NCI-H2107 (cell line): ENCODE measurements at places on chromosomes 1 and 21.

GRCh38 chr21:24197132-24197643 is 1410.1 kb downstream of the MRPL39 start:
- no peak for DNase-seq

DNA sequence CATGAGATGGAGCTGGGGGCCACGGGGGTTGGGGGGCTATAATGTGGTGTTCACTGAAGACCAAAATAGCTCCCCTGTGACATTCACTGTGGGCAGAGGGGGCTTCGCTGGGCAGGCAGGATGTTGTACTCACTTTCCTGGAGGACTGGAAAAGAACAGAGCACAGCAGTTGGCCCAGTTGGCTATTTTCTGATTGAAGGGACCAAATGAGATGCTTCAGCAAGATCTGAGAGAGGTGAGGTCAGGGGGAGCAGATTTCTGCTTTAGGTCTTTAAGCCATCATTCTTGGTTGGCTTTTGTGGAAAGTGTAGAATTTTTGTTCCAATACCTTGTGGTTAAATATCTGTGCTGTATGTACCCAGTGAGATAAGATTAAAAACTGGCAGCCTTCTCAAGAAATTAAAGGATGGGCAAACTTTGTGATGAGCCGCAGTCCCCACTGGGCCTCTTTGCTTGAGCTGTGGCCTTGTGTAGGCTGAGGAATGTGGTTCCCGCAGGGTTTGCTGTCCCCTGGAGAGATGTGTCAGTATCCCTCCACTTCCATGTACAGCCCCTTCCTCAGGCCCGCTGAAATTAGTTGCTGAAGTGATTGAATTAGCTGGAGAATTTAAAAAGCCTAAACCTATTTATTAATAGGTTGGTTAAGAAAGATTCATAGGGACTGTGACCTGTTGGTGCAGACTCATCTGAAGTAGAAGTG is 80.7 kb downstream of the ATP5PO start:
- DNase-seq: no peak

DNA sequence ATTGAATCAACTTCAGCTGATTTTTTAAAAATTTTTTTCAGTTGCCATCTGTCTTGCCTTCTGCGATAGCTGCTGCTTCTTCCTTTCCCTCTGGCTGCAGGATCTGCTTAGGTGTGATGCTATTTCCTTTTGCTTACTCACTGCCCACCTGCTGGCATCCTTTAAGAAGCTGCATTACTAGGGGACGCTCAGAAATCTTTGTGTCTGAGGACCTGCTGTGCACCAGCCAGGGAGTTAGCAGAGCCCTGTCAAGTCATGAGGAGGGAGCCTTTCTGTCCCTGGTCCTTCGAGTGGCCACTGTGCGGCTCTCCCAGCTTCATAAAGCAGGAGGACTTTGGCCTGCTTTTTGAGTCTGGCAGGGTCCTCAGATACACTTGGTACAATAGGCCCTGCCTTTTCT is 327.8 kb downstream of the USH2A start:
- no peak for DNase-seq

DNA sequence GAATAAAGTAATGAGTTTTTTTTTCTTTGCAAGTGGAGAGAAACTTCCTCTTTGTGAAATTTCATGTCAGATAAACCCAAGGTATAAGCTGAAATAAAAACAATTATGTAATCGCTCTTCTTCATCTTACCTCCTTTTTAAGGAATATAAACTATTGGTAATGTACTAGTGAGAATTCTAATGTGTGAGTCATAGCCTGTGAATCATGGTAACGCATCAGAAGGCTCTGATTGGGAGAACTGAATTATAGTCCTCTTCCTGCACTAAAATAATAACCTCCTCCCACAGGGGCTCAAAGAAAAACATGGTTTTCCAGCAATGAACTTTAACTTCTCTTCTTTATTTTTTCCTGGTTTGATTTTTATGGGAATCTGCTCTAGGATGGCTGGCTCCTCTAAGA is 57.1 kb upstream of the COX20 start:
- no peak for DNase-seq

DNA sequence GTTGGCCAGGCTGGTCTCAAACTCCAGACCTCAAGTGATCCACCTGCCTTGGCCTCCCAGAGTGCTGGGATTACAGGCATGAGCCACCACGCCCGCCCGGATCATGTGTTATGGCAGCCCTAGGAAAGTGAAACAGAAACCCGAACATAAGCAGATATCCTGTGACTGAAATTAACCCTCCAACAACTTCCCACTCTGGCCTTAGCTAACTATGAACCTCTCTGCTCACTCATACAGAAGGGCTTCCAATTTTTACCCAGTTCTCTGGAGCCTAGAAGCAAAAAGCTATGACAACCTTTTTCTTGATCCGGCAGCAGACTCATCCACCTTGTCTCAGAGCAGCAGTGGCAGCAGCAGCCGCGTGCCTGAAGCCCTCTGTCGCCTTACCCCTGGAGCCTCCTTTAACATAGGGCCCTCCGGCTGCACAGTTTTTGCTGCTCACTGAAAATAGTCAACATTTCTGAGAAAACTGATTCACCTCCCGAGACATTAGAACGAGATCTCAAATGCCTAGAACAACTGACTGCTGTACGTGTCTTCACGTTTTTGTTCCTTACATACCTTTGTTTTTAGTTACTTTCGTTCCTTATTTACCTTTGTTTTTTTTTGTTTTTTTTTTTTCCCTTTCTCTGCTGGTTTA is 9.3 kb downstream of the CBR1 start:
- DNase-seq: no peak

- no peak for DNase-seq
These were observed 4.1 kb upstream of the LYPD8 start for GRCh38 chr1:248759644-248760043.

DNA sequence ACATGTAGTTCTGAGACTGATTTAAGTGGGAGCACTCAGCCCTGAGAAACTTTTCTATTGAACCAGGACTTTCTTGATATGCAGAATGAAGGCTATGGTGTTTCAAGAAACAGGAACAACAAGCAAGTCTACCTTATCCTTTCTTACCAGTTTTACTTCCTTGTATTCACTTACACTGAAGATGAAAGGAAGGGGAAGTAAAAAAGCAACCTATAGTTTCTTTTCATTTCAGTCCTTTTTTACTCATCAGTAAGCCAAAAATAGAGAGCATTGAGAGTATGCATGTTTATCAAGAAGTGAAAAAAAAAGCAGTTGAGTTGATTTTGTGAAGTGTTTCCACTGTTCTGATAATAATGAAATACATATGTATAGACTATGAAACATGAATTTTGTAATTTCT is 1010.3 kb downstream of the AMY1C start:
- no peak for DNase-seq

DNA sequence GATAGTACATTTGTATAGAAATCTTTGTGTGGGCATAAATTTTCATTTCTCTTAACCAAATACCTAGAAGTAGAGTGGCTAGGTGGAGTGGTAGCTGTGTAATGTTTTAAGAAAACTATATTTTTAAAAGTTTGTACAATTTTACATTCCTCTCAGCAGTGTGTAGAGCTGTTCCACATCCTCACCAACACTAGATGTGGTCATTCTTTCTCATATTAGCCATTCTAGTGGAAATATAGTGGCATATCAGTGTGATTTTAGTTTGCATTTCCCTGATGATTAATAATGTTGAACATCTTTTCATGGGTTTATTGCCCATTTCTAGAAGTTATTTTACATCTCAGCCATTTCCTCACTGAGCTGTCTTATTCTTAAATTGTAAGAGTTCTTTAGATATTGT is 65.5 kb downstream of the ITSN1 start:
- no peak for DNase-seq

DNA sequence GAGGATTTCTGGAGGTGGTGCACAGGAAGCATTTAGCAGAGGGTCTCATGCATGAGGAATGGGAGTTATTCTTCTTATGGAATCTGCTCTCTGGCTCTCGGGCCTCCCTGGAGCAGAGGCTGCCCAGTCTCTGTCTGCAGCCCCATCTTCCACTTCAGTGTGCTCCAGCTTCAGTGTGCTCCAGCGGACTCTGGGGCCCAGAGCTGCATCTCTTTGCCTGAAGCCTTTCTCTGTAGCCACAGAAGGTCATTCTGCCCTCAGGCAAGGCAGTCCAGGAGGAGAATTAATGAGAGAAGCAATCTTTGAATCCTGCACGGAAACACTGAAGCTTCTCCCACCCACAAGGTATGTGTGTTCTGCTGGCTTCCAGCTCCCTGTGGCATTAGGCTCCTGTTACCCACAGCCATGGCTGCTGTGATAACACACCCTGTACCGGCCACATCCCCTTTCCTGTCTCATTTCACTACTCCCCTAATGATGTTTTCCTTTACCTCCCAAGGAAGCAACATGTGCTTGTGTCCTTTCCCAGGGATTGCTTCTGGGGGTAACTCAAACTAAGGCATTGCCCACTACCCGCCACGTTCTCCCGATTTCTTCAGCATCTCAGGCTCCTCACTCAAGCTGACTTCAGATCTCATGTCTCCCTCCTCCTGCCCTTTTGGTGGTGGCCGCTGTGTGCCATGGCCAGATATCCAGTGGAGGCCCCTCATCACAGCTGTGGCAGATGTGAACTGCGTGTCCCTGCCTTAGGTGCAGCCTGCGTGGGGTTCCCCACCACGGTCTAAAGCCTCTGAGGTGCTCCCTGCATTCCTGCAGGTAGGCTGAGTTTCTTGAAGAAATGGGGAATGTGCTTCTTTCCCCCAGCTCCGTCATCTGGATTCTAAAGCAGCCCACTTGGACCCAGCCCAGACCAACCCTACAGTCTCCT is 181.2 kb upstream of the GALNT2 start:
- no peak for DNase-seq

DNA sequence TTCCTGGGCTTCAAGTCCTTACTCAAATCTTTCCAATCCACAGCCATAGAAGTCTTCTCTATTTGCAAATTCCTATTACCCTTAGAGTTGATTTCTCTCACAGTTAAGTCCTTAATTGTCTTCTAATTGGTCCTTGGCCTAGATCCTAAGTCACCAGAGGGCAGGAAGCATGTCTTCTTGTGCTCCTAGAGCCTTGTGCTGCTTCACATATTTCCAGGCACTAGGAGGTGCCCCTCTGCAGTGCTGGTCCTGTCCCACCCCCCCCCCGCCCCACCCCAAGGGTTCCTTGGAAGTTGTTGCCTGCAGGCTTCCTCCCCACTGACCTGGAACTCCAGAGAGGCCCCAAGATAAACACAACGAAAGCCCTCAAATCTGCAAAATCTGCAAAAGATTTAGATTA is 28.1 kb upstream of the TARBP1 start:
- DNase-seq: no peak

DNA sequence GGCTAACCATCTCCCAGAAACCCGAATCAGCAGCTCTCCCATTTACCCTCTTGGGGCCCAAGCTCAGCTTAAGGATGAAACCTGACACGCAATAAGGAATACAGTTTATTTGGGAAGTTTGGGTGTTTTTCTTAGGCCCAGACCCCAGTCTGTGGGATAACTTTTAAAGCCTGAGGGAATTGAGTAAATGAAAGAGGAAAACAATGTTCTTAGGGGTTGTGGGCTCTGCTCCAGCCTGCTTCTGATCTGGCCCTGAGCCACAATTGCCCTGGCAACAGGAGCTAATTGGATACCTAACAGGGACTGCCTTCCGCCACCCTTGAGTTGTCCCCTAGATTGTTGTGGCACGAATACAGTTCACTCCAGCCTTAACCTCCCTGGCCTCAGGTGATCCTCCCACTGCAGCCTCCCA is 20.1 kb downstream of the DYRK3 start:
- peak; percentile 31 for DNase-seq

DNA sequence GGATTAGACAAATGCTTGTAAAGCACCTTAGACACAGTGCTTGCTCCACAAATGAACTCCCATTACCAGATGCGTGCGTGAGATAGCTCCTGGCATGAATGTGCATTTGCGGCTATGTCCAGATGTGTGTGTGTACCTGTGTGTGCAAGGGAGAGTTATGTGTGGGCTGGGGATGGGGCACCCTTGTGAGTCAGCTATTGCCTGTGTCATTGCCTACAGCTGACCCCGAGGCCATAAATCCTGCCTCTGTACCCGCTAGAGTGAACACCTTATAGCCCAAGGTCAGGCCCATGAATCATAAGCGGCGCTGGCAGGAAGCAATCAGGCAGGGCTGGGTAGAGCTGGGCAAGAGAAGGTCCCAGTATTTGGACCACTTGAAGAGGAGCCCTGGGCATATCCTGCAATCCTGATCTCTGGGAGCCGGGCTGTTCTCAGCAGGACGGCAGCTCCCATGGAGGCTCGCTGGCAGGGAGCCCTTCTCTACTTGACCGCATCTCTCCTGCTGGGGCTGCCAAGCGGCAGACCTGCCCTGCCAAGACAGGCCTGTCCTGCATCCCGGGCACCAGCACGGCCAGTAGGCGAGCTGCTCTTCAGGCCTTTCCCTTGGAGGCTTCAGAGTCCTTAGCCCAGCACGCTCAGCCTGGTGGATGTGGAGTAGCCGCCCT is 86.4 kb downstream of the TMEM53 start:
- DNase-seq: no peak

DNA sequence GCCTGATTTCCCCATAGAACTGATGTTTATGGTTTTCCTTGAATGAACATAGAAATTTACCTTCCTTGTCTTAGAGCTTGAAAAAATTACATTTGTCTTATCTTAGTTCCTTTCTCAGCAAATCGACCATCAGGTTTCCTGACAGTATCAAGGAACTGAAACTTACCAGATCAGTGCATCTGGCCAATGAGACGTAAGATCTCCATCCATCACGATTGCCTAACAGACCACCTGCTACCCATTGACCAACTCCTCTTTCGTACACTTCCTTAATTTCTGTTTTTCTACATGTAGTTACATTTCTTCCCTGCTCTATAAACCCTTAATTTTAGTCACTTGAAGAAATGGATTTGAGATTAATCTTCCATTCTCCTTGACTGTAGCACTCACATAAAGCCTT is 57.4 kb upstream of the TMPRSS15 start:
- no peak for DNase-seq

GRCh38 chr1:243316366-243316989 is 60.6 kb downstream of the SDCCAG8 start:
- no peak for DNase-seq

DNA sequence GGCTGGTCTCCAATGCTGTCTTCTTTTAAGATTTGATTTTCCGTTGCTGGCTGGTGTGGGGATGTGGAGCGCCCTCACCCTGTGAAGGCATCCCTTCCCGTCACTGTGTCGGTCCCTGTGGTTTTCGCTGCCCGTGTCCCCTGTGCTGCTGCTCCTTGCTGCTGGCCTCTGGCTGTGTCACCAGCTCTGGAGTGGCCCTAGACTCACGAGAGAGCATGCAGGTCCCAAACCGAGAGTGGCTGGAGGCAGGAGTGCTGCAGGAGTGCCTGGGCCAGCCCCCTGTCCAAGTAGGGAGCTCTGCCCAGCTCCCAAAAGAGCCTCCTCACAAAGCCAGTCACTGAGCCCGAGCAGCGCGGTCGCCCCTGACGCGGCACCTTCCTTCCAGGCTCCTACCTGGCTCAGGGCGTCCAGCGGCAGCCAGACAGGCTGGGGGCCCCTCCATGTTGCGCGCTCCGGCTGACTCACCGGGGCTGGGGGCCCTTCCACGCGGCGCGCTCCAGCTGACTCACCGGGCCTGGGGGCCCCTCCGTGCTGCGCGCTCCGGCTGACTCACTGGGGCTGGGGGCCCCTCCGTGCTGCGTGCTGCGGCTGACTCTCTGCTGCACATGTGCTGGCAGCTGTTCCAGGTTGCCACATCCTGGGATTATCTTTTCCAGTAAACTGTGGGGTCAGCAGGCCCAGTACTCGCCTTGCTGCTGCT is 106.7 kb upstream of the COL6A1 start:
- DNase-seq: no peak

- DNase-seq: no peak
These were observed 8.0 kb upstream of the THEMIS2 start for GRCh38 chr1:27864264-27864895.
